ENCODE measurements at places on chromosomes 7 and 10.

- peak; percentile 75 for DNase-seq
Observed at GRCh38 chr10:89861584-89862301, 160.4 kb downstream of the KIF20B start.

DNA sequence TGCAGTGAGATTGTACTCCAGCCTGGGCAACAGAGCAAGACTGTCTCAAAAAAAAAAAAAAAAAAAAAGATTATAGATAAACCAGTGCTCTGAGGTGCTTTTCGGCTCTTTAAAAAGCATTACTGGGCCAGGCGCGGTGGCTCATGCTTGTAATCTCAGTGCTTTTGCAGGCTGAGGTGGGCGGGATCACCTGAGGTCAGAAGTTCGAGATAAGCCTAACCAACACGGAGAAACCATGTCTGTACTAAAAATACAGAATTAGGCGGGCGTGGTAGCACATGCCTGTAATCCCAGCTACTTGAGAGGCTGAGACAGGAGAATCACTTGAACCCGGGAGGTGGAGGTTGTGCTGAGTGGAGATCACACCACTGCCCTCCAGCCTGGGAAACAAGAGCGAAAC, 6.6 kb upstream of the HNRNPF start:
- no peak for DNase-seq

DNA sequence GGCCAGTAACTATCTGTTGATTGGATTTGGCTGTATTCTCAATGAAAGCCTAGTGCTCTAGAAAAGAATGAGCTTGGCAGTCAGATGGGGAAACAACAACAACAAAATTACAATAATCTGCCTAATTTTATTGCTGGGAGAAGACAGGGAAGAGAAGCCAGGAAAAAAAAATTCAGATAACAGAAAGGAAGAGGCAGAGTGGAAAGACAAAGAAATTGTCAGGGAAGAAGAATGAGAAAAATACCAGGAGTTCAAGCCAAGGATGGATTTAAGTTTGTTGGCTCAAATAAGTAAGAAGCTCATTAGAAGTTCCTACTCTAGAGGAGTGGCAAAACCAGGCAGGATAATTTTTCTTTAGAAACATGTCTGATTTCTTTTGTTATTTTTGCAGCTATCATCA, 45.9 kb upstream of the PRKG1 start:
- DNase-seq: no peak

DNA sequence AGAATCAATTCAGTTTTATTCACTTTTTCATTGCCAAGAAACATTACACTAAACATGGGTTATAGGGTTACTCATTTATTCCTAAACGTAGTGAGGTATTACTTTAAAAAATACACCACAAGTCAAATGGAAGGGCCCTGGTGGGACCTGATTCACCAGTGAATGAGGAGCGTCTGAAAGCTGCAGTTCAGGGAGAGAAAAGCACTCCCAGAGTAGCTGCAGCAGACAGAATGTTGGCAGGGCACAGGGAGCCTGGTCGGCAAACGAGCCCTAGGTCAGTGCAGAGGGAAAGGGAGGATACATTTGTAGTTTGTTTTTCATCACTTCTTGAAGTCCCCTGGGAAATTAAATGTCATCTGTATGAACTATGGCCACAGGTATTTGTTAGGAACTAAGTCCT, 361.7 kb upstream of the ETV1 start:
- DNase-seq: peak; percentile 9

DNA sequence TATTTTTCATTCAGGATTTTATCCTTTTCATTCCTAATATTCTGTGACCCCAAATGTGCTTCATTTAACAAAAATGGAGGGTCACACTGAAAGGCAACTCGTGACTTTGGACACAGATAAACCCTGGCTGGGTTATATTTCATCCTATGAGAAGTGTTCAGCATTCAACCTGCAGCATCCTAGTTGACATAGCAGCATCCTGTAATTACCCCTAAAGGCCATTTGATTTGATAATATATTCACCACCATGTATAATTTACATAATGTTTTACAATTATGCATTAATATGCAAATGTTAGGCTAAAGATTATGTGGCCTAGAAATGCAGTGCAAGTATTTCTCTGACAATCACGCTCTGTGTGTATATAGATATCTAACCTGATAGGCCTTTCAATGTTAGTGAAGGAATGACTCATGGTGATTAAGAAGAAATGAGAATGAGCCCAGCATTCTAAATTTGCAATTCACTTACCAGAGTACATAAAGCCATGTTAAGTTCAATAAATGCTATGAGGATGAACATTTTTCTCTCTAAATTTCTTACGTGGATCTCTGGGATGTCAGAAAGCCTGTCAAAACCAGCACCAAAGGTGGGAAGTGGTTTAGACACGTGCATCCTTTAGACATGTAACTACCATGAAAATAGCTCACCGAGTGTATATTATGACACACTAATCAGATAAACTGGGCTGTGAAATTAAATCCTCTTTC, 337.7 kb upstream of the AOAH start:
- no peak for DNase-seq

GRCh38 chr10:132865851-132866600, 76.3 kb downstream of the CFAP46 start:
- DNase-seq: no peak

DNA sequence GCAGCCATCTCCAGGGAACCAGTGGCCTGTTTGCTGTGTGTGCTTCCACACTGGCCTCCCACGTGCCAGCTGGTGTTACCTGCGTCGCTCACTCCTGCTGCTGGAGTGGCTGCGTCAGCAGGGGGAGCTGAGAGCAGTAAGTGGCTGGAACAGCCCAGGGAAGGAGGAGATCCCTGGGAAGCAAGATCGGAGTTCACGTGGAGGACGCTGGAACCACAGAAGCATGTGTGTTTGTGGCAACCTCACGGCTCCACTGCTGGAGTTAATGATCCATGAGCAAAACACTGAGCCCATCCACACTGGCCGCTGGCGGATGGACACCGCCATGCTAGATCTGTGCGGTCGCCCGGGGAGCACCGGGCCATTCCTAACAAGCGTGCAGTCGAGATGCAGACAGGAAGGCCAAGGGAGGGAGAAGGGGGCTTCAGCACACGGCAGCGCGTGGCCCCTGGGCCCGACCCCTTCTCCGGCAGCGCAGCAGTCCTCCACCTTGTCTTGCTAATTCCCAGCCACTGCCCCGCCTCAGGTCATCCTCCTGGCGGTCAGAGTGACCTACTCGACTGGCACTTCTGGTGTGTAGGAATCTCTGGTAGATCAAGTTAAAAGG, 68.5 kb upstream of the EEPD1 start:
- DNase-seq: peak; percentile 57

DNA sequence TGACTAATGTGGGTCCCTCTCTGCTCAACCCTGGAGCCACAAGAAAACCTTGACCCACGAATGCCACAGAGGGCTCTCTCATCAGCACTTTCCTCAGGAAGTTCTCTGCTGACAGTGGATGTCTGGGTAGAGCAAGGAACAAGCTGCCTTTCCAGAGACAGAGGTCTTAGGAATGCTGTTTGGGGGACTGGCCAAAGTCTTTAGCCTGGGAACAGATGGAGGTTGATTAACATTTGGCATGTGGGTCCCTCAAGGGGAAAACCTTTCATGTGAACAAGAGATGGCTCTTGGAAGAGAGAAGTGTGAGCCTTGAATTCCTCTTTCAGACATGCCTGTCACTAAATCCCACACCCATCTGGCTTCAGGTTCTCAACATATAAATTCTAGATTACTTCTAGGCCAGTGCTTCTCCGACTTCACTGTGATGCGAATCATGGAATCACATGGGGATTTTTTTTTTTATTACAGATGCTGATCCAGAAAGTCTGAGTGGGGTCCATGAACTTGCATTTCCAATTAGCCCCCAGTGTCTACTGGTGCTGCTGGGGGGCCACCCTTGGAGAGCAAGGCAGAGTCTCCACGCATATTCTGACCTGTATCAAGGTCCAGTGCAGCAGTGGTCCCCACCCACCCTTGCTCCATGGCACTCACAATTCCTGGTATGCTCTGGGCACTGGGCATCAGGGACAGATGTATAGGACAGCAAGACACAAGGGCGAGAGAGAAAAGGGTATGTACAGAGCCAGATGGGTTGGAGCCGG, 360.4 kb downstream of the CXCL12 start:
- DNase-seq: no peak

- DNase-seq: peak; percentile 73
Observed at GRCh38 chr10:11595395-11595692, 16.1 kb downstream of the USP6NL start.

DNA sequence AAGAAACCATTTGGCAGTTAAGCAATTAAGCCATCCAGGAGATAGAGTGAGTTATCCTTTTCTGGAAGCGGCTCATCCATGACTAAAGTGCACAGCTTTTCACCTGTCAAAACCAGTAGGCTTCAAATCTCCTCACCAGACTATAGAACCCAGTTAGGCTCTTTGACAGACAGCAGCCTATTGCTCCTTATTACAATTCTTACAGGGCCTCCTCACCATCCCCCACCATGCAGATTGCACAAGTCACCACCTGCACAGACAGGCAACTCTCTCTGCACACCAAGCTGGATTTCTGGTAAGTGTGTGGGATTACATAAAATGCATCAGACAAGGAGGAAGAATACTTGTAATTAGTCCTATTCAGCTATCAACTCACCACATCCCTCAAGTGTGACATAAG, 301.6 kb downstream of the SNX13 start:
- DNase-seq: no peak

DNA sequence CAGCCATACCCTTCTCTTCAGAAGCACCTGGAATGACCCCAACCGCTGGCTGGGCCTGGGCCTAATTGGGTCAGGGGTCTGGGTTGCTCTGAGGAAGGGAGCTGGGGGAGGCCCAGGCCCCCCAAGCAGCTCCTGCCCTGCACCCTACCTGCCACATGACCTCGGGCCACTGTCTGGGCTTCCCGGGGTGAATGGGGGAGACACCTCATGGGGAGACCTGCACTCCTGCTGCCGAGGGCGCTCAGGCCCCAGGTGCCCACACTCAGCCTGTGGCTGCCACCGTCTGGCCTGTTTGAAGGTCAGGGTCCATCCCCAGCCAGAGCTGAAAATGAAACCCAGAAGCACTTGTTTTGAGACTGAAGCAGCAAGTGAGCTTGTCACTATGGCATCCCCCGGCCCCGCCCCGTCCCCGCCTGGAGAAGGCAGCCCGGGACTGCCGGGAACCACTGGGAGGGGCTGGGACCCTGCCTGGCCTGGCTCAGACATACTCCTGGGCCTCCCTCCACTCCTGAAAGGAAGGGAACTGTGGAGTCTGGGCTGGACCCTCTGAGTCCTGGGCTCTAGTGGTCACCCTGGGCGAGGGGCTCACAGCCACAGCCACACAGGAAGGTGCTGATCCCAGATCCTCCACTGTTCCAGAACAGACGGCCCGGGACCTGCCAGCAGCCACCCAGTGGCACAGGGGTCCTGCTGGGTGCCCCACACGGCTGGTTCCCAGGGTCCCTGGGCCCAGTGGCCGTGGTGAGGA, 7.4 kb upstream of the MICALL2 start:
- DNase-seq: peak; percentile 38

DNA sequence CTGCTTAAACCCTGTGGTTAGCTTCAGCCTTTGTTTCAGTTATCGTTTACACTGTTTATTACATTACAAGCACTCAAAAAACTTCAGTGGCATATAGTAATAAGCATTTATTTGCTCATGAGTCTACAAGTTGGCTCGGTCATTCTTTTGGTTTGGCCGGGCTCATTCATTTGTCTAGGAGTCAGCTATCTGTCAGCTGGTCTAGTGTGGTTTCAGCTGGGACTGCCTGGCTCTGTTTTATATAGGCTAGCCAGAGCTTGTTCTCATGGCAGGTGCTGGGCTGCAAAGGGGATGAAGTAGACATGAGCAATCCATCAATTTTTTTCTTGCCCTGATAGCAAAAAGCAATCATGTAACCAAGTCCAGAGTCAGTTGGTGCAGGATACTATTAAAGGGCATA, 103.6 kb downstream of the MKLN1 start:
- peak; percentile 76 for DNase-seq

All from cardiac fibroblast (primary cell).